Stimulated activated CD8-positive, alpha-beta memory T cell treated with anti-CD3 and anti-CD28 coated beads, Interleukin-15, amount 100 ng/mL, for 1 hour (primary cell): ENCODE measurements at places on chromosomes 12 and 14.

- no peak for DNase-seq
Measured at GRCh38 chr12:6951551-6952120, 480 bp downstream of the PTPN6 start.

DNA sequence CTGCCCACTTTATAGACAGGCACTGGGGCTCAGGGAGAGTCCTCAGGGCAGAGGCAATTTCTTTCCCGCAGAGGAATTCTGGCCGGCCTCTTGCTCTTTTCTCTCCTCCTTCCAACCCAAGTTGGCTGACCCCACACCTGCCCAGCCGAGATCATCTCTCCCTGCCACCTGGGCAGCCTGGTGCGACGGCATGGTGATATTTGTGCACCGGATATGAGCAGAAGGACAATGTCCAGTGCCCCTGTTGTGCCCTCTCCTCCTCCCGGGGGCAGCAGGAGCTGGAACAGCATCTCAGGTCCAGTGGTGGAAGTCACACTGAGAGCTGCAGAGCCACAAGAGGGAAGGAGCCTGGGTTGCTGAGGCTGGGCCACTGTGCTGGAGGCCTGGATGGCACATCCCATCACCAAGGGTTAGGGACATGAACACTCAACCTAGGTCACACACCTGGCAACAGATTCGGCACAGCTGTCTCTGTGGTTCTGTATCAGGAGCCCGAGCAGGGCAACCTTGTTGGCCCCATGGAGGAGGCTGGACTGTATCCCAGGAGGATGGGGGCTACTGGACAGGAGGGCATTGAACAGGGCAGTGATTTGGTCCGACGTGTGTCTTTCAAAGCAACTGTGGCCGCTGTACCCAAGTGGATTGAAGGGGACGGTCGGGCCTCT is 57.7 kb upstream of the DIO3 start:
- no peak for DNase-seq

DNA sequence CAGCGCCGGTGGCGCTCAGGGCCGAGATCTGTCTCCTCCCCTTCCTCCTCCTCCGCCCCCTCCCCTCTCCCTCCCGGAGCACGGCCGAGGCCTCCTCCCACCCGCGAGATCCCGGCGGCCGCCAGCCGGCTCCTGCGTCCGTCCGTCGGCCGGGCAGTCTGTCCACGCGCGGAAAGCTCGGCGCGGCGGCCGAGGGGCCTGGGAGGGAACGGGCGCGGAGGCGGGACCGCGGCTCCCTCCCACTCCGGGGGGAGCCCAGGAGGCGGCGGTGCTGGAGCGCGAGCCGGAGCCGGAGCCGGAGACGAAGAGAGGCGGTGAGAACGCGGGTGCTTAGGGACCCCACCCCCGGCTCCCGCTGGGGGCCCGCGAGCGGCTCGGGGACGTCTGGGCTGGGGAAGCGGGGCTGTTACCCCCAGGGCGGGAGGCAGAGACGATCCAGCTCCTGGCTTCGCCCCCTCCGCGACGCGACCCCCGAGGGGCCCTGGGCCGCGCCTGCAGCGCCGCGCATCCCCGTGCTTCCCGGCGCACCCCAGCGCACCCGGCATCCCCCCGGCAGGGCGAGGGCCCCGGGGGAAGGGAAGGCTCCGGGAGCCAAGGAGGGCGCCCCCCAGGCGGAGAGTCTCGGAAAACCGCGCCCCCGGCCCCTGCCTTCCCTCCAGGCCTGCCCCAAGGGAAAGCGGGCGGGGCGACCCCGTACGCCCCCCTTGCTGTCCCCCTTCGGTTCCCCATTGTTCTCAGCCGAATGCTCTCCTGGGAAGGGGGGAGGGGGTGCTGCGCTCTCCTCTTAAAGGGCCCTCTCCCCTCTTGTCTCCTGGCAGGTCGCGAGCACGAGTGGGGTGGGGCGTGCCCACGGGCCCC is at the start of gene DTX1:
Gene DTX1, plus strand, starts transcription at position 100 of the 858 bp plus-strand sequence. CDS start 1,463 bp downstream, outside the sequence.
- no peak for DNase-seq

DNA sequence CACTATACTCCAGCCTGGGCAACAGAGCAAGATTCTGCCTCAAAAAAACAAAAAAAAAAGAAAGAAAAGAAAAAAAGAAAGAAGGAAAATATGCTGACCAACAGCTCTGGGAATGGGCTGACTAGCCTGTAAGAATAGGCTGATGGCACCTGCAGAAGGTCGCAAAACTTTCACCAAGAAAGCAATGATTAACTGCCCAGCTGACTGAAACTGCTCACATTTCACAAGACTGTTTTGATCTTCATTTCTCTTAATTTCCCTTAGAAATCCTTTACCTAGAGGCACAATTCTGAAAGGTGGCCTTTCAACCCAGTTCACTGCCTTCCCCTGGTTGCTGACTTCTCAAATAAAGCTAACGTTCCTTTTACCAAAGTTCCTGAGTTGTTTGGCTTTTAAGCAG is 12.4 kb downstream of the BEST3 start:
- no peak for DNase-seq

DNA sequence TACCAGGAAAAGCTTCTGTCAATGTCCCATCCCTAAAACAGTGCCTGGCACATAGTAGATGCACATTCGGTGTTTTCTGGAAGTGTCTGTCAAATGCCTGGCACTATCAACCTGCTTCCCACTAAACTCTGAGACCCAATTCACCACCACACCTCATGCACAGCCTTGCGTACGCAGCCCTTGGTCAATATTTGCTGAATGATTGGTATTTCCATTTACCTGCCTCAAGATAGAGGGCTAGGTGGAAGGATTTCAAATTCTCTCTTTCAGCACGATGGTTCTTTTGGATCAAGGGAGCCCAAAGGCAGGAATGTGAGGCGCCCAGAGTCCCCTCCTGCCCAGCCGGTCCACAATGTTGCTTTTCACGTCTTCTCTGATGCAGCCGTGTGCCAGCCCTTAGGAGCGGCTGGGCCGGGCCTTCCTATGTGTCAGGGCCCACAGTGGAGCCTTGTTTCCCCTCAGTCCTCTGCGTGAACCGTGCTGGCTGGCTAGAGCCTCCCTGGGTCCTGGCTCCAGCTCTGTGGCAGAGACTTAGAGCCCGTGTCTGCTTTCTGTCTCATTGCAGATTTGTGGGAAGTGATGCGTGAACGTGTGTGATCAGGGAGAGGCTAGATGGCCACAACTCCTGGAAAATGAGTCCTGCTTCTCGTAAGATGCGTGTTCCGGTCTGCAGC is 99.9 kb upstream of the RFLNA start:
- no peak for DNase-seq

DNA sequence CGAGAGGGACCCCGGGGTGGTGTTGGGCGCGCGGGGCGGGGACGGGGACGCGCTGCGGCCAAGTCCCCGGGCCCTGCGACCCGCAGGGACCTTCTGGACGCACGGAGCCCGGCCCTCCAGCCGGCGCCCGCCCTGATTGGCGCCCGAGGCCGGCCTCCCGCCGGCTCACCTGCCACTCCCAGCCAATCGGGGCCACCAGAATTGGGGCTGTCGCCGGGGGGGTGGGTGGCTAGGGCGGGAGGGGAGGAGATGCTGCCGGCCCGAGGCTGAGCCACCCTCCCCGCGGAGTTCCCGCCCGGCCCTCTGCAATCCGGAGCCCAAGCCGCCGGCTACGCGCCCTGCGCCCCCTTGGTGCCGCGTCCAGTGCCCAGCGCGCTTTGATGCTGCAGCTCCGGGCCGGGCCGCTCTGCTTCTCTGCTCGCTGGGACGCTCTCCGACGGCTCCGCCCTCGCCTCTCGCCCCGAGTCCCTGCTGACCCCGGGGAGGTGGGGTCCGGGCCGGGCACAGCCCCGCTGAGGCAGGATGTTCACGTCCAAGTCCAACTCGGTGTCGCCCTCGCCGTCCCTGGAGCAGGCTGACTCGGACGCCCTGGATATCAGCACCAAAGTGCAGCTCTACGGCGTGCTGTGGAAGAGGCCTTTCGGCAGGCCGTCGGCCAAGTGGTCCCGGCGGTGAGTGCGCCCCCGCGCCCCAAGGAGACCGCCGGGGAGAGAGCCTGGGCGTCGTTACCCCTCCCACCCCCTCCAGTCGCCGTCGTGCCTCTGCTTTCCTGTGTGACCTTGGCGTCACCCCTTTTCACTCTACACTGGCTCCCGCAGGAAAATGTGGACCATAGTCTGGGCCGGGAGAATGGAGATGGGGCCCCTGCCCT is at the start of gene PLEKHD1:
Gene PLEKHD1, plus strand, starts transcription at position 285 of the 871 bp plus-strand sequence. Its CDS starts 238 bp downstream, at position 523.
- no peak for DNase-seq

GRCh38 chr12:10354502-10354901 is 35.3 kb downstream of the KLRK1 start:
- DNase-seq: no peak

- no peak for DNase-seq
Measured at GRCh38 chr14:59870277-59871165, at the start of gene RTN1. RTN1 (minus strand) TSS chr14:59870776; CDS start chr14:59870630, 146 bp downstream.

- DNase-seq: no peak
Measured at GRCh38 chr14:98119739-98120138, 1152.3 kb downstream of the BCL11B start.

- no peak for DNase-seq
Measured at GRCh38 chr12:111404362-111405148, 1.2 kb upstream of the SH2B3 start.

GRCh38 chr12:6759741-6760140 is 6.4 kb upstream of the PTMS start:
- no peak for DNase-seq

DNA sequence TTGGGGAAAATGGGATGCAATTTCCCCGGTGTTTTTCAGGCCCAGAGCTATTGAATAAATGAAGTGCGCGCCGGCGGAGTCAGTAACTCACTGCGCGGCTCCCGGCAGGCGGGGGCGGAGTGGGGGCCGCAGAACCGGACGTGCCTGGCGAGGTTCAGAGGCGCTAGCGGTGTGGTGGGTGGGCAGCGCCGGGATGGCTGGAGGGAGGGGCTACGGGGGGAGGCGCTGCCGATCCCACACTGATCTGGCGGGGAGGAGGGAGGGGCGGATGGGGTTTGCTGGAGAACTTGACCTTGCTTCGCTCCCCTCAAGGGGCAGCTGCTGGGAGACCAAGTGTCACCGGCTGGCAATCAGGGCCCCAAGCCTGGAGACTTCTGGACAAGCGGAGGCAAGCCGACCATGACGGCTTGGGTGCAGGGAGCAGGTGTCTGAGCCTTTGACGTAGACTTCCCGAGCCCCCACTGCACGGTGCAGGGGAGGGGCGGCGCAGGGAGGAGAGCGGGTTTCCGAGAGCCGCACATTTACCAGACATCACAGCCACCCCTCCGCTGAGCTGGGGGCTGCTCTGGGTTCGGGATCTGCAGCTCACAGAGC is 174.1 kb upstream of the RTL1 start:
- no peak for DNase-seq

DNA sequence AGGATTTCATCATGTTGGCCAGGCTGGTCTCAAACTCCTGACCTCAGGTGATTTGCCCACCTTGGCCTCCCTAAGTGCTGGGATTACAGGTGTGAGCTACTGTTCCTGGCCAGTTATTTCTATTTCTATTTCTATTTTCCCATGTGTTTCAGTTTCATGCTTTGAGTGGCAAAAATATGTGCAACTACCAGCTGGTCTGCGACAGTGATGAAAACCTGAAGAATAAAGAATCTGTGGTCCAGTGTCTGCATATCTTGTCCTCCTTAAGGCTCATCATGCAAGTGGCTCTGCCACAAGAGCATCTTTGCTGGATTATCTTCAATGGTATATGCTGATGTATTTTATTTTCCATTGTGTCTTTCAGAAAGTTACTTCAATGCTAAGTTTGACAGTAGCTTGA is 17.4 kb downstream of the CFAP54 start:
- no peak for DNase-seq

DNA sequence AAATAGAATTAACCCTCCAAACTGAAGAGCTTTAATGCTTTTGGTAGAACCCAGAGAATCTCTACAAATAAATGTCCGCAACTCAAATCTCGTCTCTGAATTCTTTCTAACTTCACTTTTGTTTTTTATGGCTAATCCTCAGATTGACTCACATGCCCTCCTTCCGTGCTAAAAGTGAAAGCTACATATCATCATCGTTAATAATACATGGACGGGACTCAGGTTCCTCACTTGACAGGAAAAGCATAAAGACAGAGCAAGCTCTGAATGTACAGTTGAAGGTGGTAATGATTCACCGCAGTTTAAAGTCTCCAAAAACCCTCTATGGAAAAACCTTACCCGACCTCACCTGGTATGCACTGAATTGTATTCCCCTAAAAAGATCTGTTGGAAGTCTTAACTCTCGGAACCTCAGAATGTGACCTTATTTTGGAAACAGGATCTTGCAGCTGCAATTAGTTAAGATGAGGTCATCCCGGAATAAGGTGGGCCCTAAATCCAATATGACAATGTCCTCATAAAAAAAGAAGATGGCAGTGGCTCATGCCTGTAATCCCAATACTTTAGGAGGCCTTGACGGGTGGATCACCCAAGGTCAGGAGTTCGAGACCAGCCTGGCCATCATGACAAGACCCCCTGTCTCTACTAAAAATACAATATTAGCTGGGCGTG is 147.4 kb upstream of the FOXN3 start:
- no peak for DNase-seq

GRCh38 chr14:37143475-37143874 is 28.9 kb downstream of the SLC25A21 start:
- DNase-seq: no peak

GRCh38 chr12:102652645-102653313 is 172.4 kb upstream of the IGF1 start:
- DNase-seq: no peak

DNA sequence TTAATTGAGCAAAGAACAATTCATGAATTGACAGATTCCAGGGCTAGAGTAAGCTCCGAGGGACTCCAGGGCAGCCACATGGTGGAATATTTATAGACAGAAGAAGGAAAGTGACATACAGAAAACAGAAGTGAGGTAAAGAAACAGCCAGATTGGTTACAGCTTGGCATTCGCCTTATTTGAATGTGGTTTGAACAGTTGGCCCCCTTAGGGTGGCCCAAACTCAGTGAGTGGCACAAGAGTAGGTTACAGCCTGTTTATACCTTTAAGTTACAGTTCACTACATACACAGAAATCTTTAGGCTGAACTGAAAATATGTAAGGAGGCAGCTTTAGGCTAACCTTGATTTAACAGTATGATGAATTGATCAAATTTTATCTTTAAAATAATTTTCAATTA is 174.5 kb upstream of the CNOT2 start:
- DNase-seq: no peak

- DNase-seq: no peak
Measured at GRCh38 chr12:48388460-48388859, 37.7 kb upstream of the ZNF641 start.

- DNase-seq: no peak
Measured at GRCh38 chr12:42741771-42742510, 152.4 kb upstream of the PRICKLE1 start.

- no peak for DNase-seq
Measured at GRCh38 chr12:52270541-52271070, 3.8 kb upstream of the KRT86 start.

DNA sequence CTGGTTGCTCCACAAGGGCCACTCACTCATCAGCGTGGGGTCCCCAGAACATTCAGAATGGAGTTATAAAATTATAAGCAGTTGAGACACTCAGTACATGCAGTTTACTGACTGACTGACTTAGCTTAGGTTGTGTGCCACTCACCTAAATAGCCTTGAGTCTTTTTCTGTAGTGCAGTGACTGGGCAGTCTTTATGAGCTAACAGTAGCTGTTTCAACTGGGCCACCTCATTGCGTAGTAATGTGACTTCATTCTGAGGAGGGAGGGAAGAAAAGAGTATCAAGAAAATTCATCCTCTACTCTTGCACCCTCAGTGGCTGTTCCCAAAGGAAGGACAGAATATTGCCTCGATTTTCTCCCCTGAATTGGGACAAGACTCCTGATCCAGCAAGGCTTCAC is 15.8 kb upstream of the NPFF start:
- no peak for DNase-seq
